ENCODE measurements at places on chromosomes 4 and X.
A peak's percentile ranks its signal among the peaks of the same experiment; 100 is the strongest.

GRCh38 chrX:150730719-150731118, 37.5 kb downstream of the MTMR1 start:
- no peak for DNase-seq

DNA sequence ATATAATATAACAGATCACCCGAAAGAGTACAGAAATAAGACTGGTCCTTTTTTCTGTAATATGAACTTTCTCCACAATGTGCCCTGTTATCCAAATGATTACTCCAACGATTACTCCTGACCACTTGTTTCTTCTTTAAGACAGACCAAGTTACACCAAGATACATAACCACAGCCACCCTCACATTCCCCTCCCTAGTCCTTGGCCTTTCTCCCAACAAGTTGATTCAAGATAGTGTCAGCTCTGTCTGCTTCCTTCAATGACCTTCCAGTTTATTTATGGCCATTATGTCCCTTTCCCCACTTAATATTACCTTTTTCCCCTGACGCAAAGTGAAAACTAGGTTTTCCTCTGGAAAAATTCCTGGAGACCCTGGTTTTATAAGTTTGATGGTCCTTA, 397.2 kb downstream of the FAM47B start:
- no peak for DNase-seq

DNA sequence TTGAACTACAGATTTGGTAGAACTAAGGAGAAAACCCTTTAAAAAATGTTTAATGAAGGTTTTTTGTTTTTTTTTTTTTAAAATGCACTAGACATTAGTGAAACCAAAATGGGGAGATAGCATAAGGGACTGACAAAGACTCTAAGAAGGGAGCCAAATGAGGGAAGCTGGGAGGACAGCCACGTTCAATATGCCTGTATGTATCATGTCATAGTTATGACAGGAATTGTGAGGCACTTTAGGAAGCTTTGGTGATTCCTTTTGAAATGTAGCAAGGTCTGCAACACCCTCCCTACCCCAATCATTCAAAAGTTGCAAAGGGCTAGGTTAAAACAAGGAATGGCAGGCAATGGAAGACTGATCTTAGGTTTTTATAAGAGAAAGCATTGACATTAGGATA, 526.0 kb downstream of the TLL1 start:
- DNase-seq, result no peak

GRCh38 chrX:115592997-115593734, 32.2 kb downstream of the PLS3 start:
- DNase-seq, result no peak

DNA sequence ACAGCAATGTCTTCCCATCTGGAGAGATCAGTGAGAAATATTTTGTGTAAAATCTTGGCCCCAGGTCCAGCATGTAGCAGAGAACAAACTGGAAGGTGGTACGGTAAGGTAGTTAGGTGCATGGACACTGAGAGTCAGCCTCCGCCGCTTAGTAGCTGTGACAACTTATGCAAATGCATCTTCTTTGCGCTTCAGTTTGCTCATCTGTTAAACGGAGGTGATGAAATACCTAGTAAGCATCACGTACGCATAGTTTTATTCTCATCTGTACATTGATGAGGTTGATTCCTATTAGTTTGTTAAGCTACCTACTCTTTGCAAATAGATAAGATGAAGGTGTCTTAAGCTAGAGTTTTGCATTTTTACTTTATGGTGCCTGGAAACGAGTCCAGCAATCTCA, 80.0 kb upstream of the MSX1 start:
- no peak for DNase-seq

DNA sequence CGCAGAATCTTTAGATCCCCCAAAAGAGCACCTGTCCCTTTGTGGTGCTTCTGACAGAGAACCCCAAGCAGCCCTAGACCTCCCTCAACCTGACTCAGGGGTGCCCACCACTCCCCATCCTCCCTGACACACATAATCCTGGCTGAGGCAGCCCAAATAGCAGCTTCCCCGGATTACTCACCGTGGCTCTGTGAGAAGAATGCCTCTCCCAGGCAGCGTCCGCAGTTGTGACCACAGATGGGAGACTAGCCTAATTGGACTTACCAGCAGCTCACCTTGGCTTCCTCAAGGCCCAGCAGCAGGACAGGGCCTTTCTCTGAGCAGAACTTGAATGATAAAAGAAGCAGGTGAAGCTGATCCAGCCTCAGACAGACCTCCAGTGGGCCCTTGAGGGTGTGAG, 10.3 kb upstream of the ODAPH start:
- no peak for DNase-seq

GRCh38 chr4:83535520-83536361, at the start of gene GPAT3:
TSS of gene GPAT3 (plus strand) at chr4:83536108. CDS start at chr4:83536623, 515 bp downstream.
- DNase-seq, result peak; percentile 53

GRCh38 chrX:49664824-49665223, 31.0 kb downstream of the PAGE1 start:
- DNase-seq, result no peak

GRCh38 chr4:70892086-70892769, 9.9 kb upstream of the MOB1B start:
- DNase-seq, result no peak

GRCh38 chr4:98480535-98480934, 177.9 kb downstream of the TSPAN5 start:
- no peak for DNase-seq

DNA sequence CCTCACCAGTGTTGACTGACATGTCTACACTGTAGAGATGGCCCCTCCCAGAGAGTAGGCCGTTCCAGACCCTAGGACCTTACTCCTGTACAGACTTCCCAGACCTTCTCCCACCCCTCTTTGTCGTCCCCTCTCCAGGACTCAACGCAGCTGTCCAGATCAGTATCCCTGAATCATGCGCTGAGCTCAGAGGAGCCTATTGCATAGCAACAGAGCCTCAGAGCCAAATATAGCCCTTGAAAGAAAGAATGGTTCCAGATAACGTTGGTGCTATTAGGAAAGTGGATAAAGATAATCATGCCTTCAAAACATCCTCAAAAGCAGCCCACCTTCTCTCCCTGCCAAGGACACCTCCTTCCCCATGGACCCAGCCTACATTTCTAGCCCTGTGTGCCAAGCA, 27.8 kb upstream of the NXF3 start:
- no peak for DNase-seq

GRCh38 chrX:50615570-50616158, 145.0 kb upstream of the DGKK start:
- no peak for DNase-seq

GRCh38 chrX:36334572-36334971, 415.0 kb downstream of the CFAP47 start:
- no peak for DNase-seq

DNA sequence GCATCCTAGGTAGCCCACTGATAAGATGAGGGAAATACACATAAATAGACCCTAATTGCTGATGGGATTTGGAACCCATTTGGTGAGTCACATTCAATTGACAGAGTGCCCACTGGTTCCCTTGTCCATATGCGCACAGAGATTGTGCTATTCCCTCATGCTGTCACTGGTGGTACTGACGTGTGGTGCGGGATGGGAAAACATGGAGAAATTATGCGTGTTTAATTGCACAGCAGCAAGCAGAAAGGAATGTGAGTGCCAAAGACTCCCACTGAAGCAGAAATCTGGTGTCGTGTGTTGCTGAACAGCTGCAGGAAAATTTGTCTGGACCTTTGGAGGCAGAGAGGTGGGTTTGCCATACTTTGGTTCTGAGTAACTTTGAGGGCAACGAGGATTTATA, 92.2 kb downstream of the NHSL2 start:
- no peak for DNase-seq

DNA sequence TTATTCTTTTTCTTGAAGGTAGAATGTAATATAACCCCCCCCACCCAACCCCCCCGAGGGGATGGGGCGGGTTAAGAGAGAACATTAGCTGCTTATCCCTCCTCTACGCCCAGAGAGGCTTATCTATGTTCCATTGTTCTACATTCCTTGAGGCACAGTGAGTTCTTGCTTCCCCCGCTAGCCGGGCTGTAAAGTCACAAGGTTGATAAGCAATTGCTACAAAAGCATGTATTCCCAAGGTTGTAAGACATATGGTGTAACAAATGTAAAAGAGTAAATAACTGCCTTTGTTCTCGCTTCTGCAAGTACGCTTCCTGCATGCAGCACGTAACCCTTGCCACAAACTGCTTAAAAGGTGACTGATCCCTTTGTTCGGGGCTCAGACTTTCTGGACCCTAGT, 8.2 kb downstream of the DCAF8L2 start:
- no peak for DNase-seq

DNA sequence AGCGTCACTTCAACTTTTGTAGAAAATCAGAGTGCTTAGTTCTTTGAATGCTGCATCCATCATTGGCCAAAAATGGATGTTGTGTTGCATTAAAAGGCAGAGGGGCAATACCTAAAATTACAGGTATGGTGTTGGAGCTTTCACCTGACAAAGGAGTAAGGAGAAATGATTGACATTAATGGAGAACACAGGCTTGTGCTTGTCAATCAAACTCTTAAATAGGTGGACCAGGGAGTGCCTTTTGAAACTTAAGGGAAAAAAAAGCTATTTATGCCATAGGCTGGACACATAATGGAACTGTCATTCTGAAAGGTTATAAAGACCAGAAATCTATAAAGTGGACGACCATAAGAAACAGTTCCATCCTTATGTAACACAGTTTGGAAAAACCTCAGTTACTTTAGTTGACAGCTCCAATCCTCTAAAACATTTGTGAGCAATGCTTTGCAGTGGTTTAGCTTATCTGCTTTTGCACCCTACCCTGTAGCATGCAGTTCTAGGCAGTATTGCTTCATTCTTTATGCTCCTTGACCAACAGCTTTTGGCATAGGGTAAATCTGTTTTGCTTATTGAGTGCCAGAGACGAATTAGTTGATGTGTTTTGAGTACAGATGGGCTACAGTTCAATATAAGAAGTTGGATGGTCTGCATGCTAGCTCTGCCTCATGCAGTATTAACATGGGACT, 2.4 kb downstream of the HADH start:
- no peak for DNase-seq

GRCh38 chr4:101593666-101594065, 196.9 kb upstream of the BANK1 start:
- no peak for DNase-seq

- no peak for DNase-seq
Observed at GRCh38 chr4:26039639-26040359, 125.8 kb downstream of the SMIM20 start.

DNA sequence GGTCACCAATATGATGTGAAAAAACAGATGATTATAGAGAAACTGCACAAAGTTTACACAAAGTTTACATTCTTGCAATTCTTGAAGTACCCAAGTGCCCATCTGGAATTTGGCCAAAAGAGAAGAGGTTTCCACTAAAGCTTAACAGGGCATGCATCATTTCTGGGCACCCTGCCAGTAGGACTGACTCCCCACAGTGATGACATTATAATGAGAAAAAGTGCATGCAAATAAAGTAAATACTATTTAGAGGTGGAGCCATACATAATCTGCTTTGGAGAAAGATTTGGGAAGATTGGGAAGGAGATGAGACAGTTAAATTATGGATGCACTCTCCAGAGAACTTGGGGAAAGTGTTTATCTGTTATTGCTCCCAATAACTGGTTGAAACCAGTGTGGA, 93.7 kb upstream of the TRPC3 start:
- DNase-seq, result no peak

GRCh38 chrX:110321670-110322069, 3.8 kb upstream of the AMMECR1 start:
- no peak for DNase-seq

DNA sequence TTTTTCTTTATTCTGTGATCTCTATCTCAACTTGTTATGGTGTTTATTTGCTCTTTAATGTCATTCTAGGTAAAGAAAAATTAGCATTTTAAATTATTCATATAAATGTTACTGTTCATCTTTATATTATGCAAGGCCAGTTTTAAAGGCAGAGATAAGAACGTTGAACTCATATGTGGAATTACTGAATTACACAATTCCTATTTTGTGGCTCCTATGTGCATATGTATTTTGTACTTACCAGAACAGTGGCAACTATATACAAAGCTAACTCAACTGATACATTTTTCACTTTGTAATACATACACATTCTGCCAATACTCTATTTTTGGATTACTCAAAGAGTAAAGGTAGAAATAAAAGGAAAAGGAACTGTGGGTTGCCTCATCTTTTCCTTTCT, 533.2 kb upstream of the NR3C2 start:
- DNase-seq, result no peak

GRCh38 chrX:24498181-24498580, 33.1 kb downstream of the PDK3 start:
- peak; percentile 12 for DNase-seq
